ENCODE measurements at places on chromosomes 2 and 18.

- DNase-seq, result peak; percentile 70
These were observed 130.4 kb upstream of the CYP26B1 start for GRCh38 chr2:72278046-72278445.

- DNase-seq, result peak; percentile 33
These were observed 33.1 kb upstream of the STON1 start for GRCh38 chr2:48496849-48497248.

- no peak for DNase-seq
These were observed 869 bp upstream of the THUMPD2 start for GRCh38 chr2:39779927-39780326.

GRCh38 chr2:202122163-202122540 is 49.1 kb downstream of the KIAA2012 start:
- DNase-seq, result no peak

DNA sequence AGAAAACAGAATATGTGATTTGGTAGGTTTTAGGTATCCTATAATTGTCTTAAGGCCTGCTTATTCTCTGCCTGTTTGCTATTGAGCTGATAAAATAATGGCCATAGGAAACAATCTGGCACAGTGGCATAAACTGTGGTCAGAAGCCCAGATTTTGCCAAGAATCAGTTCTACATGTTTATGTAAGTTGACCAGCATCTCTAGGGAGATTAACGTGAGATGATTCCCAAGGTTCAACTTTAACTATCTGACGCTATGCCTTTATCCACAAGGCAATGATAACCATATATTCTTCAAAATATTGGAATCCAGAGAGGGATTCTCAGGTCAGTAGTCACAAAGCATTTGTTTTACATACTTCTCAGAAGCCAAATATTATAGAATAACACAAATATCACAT is 25.6 kb downstream of the AP1S3 start:
- peak; percentile 38 for DNase-seq

- peak; percentile 15 for DNase-seq
These were observed 294.5 kb downstream of the PLCL1 start for GRCh38 chr2:198098918-198099317.

DNA sequence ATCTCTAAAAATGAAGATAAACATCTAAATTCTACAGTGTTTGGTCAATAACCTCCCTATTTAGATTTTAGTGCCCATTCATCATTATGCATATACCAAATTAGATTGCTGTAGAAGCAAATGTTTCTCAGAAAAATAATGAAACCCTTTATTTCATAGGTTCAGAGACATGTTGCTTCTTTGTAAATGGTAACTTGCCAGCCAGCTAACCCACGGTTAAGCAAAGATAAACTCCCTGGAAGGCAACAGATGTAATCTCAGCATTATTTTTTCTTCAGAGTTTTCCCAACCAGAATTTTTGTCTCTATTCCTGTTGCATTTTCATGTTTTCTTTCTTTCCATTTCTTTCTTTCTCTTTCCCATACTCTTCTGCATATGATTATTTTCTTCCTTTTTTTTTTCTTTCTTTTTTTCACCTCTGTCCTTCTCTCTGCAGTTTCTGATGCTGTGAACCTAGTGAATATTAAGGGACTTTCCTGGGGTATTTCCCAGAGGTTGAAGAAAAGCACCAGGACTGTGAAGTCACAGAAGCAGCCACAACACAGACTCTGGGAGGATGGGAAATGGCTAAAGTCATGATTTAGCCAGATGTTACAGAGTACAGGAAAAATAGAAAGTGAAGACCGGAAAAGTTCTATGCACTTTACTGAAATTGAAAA is 50.0 kb upstream of the DSG1 start:
- no peak for DNase-seq

GRCh38 chr2:147223119-147223518 is 621.7 kb upstream of the ACVR2A start:
- no peak for DNase-seq

- no peak for DNase-seq
These were observed 103.2 kb downstream of the VAPA start for GRCh38 chr18:10017043-10017442.

DNA sequence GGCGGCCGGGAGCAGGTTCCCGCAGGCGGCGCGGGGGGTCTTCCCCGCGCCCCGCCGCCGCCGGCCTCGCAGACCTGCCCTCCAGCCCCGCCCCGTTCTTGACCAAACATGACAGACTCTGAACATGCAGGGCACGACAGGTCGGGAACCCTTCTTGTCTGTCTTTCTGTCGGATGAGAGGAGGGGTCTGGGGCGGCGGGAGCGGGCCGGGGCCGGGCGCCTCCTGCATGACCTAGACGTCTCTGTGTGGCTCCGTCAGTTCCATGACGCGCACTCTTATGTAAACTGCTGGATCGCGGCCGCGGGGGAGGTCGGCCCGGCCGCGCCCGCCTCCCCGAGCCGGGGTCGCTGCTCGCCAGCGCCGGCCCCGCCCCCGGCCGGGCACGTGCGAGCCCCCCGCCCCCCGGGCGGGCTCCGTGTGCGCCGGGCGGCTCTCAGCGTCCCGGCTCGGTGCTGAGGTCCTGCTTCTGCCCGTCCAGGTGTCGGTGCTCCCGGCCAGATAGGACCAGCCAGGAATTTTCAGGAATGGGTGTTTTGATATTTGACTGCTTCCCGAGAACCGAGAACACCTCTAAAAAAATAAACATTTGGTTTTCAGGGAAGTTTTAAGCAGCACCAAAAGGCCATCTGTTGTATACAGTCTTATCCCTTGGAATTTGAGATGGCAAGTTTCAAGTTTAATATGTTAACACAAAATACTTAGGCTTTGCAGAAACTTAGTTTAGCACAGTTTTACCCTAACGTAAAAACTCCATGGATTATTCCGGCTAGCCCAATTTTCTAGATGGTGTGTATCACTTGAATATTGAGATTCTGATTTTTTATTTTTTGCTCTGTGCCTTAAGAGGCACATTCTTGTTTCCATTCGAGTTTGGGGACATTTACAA is 733 bp downstream of the ZC3H6 start:
- DNase-seq, result peak; percentile 85

DNA sequence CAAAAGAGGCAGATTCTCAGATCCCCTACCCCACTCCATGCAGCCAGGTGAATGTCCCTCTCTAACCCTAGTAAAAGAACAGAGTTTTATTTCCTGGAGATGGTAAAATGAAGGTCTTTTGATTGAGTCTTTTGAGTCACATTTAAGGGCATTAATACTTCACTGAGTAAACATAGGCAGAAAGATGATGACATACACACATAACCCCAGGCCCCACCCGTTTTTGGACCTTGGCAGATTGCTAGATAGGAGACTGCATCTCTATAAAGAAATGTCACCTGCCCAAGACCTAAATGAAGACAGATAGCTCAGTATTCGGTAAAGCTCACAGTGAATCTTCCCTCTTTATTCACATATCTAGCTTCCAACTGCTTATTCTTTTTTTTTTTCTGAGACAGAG is 28.3 kb upstream of the PEX13 start:
- no peak for DNase-seq

DNA sequence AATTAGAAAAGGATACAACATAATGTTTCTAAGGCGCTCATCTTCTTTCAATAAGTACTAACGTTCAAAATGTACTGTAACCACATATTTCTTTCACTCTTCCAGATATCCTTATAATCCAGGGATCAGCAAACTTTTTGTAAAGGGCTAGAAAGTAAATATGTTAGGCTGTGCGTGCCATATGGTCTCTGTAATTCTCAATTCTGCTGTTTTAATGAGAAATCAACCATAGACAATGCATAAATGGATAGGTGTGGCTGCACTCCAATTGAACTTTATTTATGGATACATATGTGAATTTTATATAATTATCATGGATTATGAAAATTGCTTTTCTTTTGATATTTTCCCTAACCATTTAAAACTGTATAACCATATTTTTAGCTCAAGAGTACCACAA is 459.4 kb downstream of the EPHA4 start:
- no peak for DNase-seq

Measured in fibroblast of upper back skin (primary cell).